Stimulated activated CD4-positive, alpha-beta T cell treated with anti-CD3 and anti-CD28 coated beads, Interleukin-4, amount 100 ng/mL, for 1 hour (primary cell): ENCODE measurements at places on chromosomes 1 and 21.

DNA sequence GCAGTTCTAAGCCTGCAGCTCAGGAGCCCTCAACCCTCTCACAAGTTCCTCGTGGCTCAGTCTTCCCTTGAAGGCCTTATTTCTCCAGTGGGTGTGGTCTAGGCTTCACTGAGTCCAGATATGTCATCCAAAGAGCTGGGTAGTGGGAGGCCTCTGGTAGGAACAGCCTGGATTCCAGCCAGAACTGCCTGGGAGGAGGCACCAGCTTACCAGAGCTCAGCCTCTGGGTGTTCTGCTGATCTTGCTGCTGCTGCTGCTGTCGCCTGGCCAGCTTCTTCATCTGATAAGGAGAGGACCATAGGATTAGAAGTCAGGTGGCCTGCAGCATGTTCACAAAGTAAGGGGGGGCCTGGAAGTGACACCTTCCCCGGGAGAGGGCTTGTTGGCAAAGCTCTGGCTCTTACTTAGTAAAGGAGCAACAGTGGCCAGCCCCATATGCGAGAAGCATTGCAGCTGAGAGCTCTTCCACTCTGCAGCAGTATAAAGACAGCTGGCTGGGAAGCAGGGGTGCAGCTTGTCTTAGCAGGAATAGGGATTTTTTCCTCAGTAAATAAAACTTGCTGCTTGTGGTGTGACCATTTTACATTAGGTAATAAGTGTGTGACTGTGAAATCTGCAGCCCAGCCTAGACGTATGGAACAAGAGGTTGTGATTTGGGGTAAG is 148.5 kb downstream of the LMX1A start:
- DNase-seq: no peak

DNA sequence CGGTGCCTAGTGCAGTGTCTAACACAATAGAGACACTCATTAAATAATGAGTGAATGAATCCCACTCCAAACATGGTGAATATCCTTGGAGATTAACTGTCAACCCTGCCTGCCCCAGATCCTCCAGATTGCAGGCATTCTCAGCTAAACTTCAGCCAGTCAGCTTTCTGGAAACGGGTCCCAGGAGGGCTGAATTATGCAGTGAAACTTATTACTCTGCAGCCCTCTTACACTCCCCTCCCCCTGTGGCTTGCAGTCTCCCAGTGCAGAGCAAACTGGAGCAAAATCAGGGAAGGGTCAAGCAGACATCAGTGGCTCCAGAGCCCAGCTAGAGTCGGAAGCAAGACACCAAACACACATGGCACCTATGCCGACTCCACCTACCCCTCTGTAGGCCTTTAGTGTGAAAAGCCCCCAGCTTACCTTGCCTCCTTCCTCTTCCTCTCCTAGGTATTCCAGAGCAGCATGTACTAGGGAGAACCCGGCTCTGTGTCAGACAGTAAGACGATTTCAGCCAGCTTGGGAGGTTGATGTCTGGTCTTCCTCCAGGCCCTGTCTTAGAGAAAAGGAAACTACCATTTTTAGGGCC is 6.5 kb upstream of the RGS16 start:
- DNase-seq: no peak

DNA sequence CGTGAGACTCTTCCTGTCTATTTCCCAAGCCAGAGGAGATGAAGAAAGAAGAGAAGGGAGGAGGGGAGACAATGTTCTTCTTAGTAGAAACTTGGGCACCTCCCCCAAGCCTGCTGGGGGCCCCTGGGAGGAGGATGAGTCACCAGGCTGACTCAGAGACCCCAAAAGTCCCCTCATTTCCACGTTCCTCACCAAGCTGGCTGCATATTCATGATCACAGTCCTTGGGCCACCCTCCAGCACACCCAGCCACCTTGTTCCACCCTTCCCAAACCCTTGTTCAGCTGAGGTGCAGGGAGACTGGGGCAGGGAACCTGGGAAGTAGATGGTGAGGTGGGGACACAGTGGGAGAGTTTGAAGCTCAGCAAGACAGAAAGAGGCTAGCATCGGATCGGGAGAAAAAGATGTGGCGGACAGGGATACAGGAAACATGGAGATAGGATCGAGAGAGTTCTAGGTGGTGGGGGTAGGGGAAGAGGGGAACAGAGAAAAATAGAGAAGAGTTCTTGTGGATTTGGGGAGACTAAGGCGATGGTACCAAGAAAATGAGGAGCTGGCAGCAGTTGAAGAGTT is 712 bp downstream of the RAB13 start:
- DNase-seq: peak; percentile 61

GRCh38 chr1:1597275-1597930 is 2.5 kb downstream of the FNDC10 start:
- DNase-seq: no peak

DNA sequence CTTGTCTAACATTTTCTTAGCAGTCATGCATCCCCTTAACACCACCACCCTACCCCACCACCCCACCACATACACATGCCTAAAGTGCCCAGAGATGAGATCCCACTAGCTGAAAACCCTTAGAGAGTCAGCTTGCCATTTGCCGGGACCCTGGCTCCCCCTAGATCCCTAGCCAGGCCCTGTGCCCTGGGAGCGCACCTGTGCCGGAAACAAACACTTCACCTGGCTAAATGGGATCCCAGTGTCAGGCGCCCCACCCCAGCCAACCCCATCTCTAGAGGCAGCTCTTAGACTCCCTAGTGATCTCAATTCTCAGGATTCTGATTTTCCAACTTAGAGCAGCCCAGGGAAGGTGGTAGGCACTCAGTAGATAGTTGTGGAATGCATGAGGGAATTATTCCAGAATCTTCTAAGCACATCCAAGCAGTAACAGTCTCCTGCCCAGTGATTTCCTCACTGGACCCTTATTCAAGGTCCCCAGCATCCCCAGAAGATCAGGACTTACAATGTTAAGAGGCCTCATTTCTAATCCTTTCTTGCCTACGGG is 105.2 kb downstream of the LAMC2 start:
- no peak for DNase-seq

- DNase-seq: no peak
These were observed 8.2 kb downstream of the FABP3 start for GRCh38 chr1:31364561-31365250.

GRCh38 chr1:93566227-93566626 is 115.4 kb downstream of the BCAR3 start:
- DNase-seq: no peak
